Stimulated activated CD8-positive, alpha-beta memory T cell treated with anti-CD3 and anti-CD28 coated beads, Interleukin-4, amount 100 ng/mL, for 1 hour (primary cell): ENCODE measurements at places on chromosomes 2 and 18.

DNA sequence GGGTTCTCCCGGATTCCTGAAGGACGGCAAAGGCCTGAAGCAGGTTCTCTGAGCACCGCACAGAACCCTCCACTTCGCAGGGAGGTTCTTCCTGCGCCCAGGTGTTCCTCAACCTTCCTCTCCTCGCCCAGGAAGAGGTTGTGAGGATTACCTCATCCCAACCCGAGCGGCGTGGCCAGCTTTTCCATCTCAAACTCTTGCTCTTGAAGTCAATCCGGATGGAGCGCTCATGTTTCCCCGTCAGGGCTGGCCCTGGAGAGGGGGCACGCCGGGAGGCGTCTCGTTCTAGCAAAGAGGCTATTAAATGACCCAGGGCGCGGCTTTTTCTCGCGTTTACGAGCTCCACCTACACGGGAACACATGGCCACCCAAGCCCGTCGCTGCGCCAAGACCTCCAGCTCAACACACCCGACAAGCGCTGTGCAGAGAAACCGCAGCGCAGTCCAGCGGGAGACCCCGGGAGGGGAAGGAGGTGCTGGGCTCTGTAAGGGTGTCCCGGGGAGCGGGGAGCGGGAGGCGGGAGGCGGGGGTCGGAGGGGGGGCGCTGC, 540 bp upstream of the RAB10 start:
- DNase-seq, result peak; percentile 12

- DNase-seq, result no peak
Measured at GRCh38 chr18:36420826-36421225, 123.3 kb downstream of the FHOD3 start.

GRCh38 chr2:175631245-175631623, 370.8 kb downstream of the LNPK start:
- DNase-seq, result no peak

GRCh38 chr2:157471078-157471477, 27.2 kb upstream of the CYTIP start:
- no peak for DNase-seq

DNA sequence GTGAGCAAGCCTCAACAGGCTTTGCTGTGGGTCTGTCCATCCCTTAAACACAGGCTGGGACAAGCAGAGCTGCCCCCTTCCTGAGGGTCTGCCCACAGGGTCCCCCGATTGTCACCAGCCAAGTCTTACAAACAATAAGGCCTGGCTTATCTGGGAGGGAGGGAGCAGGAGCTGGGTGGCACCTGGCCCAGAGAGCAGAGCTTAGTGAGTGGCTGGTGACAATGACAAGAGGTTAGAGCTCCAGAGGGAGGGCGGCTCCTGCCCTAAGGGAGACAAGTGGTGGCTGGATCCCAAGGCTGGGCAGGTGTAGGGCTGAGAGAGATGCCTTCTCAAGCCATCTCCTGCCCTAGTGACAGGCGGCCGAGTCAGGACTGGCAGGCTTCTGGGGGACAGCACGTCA, 125.5 kb downstream of the KLHL29 start:
- DNase-seq, result no peak

DNA sequence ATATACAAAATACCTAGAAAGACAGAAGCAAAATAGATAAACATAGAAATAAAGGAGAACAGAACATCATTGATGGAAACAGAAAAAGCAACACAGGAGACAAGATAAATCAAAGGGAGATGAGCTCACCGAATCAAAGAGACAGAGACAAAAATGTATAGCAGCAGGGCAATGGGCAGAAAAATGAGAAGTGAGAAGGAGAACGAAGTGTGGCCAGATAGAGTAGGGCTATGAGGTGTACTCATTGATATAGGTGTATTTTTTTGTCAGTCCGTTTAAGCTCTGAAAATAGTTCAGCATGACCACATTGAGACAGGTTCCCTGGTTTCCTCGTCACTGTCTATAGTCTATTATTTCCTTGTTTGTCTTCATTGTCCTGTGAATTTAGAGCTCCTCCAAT, 55.1 kb downstream of the SP100 start:
- DNase-seq, result no peak

DNA sequence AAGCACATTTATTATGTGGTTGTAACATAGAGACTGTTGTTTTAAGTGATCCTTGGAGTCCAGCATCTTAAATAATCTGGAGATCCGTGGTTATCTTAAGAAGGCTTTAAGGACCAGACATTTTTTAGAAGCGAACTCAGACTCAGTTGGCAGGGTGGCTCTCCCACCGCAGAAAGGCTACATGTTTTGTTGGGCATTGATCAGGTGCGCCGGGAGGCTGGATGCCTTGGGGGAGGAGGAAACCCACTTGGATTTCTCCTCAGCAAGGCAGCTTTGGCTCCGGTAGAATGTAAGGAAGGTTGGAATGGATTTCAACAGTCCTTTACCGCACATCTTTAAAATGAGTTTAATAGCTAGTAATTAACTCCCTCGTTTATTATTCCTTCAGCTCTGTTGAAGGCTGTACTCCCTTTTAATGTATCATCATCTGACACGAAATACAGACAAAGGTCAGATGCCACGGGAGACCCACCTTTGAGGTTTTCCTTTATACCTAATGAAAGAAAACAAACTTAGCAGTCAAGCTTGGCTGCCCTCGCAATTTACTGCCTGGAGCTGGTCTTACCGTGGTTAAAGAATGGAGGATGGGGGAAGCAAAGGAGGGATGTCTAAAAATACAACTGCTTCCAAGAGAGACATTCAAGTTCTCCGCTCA, 1.2 kb downstream of the TMEM200C start:
- DNase-seq, result no peak

GRCh38 chr2:178523596-178524134, 43.4 kb downstream of the PLEKHA3 start:
- DNase-seq, result no peak

GRCh38 chr2:202411097-202411496, 35.0 kb downstream of the BMPR2 start:
- no peak for DNase-seq

DNA sequence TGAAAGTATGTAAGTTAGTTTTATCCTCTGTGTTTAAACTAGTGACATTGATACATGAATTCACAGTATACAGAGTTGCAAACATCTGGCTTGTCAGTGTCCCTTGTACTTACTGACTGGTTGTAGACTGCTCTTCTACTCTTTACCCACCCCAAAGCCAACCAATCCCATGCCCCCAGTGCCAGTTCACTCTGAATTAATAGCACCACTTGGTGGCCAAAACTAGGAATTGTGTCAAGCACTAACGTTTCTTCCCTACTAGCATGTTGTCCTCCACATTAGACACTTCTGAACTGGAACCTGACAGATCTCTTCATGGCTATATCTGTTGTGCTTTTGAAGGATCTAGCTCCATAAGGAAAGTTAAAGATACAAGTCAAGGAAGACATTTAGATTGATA, 27.2 kb upstream of the OTX1 start:
- no peak for DNase-seq

- DNase-seq, result no peak
Measured at GRCh38 chr2:127759931-127760330, 51.0 kb downstream of the WDR33 start.

DNA sequence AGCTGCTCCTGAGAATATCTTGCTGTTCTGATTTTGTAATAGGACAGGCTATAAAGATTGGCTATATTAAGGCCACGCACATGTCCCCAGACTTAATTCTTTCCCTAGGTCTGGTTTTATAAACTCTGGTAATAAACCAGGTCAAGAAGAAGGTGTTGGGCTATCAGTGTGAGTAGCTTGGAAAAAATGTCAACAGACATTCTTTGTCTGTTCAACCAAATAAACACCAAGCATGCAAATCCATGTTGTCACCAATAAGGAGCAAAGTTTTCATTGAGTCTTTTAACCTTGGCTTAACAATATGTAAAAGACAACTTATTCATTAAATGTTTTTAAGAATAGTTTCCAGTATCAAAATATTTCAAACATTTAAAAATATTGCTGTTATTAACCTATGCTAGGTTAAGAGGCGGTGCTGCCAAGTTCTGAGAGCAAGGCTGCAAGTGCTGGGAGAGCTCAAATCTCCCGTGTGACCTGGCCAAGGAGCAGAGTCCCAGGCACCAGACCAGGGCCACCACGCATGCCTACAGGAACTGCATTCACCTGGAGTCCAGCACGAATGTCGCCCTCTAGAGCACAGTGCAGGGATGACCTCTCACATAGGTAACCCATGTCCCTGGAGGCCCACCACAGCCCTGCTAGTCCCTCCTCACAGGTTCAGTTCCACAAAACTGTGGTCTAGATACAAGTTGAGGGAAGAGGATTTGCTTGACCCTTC, 120.5 kb upstream of the POU3F3 start:
- no peak for DNase-seq

GRCh38 chr18:50807176-50807575, 12.6 kb downstream of the MRO start:
- DNase-seq, result no peak

GRCh38 chr2:197191940-197192322, 118.6 kb downstream of the ANKRD44 start:
- no peak for DNase-seq

- no peak for DNase-seq
Measured at GRCh38 chr18:4351005-4351404, 104.1 kb downstream of the DLGAP1 start.

- DNase-seq, result no peak
Measured at GRCh38 chr2:135528006-135528405, 3.0 kb downstream of the ZRANB3 start.

DNA sequence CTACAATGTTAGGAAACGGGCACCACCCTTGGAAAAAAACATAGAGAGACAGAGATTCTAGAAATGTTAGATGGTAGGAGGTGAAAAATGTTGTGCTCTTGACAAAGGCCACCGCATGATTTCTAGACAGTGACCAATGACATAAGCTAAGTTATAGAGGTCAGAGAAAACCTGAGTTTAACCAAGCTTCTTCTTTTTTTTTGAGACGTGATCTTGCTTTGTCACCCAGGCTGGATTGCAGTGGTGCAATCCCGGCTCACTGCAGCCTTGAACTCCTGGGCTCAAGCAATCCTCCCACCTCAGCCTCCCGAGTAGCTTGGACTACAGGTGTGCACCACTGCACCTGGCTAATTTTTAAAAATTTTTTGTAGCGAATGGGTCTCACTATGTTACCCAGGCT, 13.0 kb downstream of the FER1L5 start:
- DNase-seq, result no peak

DNA sequence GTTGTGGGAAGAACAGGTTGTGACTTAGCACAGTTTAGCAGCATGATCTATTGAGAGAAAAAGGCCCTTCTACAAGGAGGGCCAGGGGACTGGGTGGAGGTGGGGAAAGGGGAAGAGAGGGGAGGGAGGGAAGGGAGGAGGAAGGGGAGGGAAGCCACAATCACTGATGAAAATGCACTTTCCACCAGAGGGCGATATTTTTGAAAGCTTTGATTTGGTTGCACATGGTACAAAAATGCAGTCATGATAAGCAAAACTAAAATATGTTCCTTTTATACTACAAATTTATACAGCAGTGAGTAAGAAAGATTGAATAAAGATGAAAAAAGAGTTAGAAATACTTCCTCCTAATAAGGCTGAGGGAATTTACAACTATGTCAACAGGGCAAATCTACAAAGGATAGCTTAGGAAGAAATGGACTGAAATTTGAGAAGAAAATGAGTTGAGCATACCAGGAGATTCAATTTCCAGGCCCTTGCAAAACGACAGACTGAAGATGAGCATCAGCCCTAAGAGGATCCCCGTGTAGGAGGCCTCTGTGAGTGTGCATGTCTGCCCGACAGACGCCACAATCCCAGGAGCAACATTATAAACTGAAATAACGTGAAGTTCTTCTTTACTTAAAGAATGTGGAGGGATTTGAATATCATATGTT, 17.2 kb downstream of the SH3YL1 start:
- no peak for DNase-seq

DNA sequence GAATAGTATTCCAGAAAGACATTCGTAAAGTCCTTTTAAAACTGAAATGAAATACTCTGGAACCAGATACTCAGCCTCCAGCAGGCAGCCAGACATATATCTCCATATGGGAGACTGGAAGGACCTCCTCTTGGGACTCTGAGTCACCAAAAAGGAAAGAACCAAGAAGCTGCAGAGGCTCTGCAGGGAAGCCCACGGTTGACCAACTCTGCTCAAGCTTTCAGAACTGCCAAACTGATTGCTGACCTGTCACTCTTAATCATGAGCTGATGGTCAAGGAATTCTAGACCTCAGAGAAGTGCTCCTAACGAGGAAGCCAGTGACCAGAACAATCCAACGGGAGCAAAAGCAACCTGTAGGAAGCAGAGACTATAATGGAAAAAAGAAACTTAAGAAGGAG, 434.7 kb downstream of the EIPR1 start:
- DNase-seq, result no peak

GRCh38 chr2:219681694-219682300, 54.4 kb downstream of the SLC4A3 start:
- DNase-seq, result no peak

DNA sequence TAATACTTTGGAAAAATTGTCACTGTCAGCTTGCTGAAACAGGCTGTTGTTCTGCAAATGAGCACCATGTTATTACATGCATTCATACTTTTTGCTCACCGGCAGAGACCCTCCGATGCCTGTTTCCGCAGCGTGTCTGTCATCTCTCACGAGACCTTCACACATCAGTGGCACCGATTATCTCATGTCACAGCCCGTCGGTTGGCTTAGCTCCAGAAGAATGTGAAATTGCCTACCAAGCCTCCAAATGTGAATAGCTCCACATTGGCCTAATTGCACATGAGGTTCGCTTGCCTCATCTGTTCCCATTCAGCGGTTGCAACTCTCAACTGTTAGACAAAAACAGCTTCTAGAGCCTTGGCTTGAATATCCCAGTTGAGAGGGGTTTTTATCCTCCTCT, 233.0 kb downstream of the ACTR3 start:
- DNase-seq, result no peak
